ENCODE measurements at places on chromosomes 5 and 9. TPM values are rescaled to one million over a fixed set of nuclear protein-coding genes. Genes with fewer than 3 reads are reported as not detected.

The HAVCR2 gene
- polyA plus RNA-seq, result 1.4 TPM

The PCDHAC1 gene
- polyA plus RNA-seq, result not detected

The PCDHGA6 gene
- polyA plus RNA-seq, result 0.72 TPM

The SH3GL2 gene
- polyA plus RNA-seq, result 0.08 TPM

The HTR1A gene
- polyA plus RNA-seq, result not detected

The TESK1 gene
- 73.6 TPM for polyA plus RNA-seq

The GABRA1 gene
- not detected for polyA plus RNA-seq

The LCN15 gene
- not detected for polyA plus RNA-seq

The GFPT2 gene
- 2.4 TPM for polyA plus RNA-seq

The P4HA2 gene
- 13.0 TPM for polyA plus RNA-seq

The AIF1L gene
- 11.0 TPM for polyA plus RNA-seq

The PLAC8L1 gene
- 0.16 TPM for polyA plus RNA-seq

The ORM1 gene
- 0.63 TPM for polyA plus RNA-seq

The TAS2R1 gene
- polyA plus RNA-seq, result not detected

The WDR38 gene
- polyA plus RNA-seq, result not detected

The DND1 gene
- 1.5 TPM for polyA plus RNA-seq

The FREM1 gene
- 0.63 TPM for polyA plus RNA-seq

The OR1J2 gene
- polyA plus RNA-seq, result not detected

The SPINK1 gene
- 9.4 TPM for polyA plus RNA-seq

The PCDHB8 gene
- 0.04 TPM for polyA plus RNA-seq

The WNT8A gene
- polyA plus RNA-seq, result not detected

The TMEM171 gene
- polyA plus RNA-seq, result 0.48 TPM

The LHX3 gene
- polyA plus RNA-seq, result not detected

The ANKRD34B gene
- 0.01 TPM for polyA plus RNA-seq

The MUSK gene
- 2.3 TPM for polyA plus RNA-seq

The LAMC3 gene
- 0.21 TPM for polyA plus RNA-seq

The PFN3 gene
- polyA plus RNA-seq, result not detected

The ECSCR gene
- polyA plus RNA-seq, result 7.6 TPM

The PRRX2 gene
- 0.03 TPM for polyA plus RNA-seq

The SERF1A gene
- polyA plus RNA-seq, result 1.8 TPM

The CCDC192 gene
- 0.19 TPM for polyA plus RNA-seq

The MARCOL gene
- polyA plus RNA-seq, result not detected

The PLPPR1 gene
- polyA plus RNA-seq, result not detected

The PLCXD3 gene
- polyA plus RNA-seq, result 0.12 TPM

The RNF20 gene
- 19.4 TPM for polyA plus RNA-seq

The CSF2 gene
- not detected for polyA plus RNA-seq

The UBE2QL1 gene
- polyA plus RNA-seq, result 33.3 TPM

The SUSD3 gene
- 0.65 TPM for polyA plus RNA-seq

The SLCO6A1 gene
- polyA plus RNA-seq, result not detected

The LECT2 gene
- not detected for polyA plus RNA-seq

The LMNB1 gene
- 0.72 TPM for polyA plus RNA-seq
